ENCODE measurements at places on chromosomes 5 and 9. TPM values are rescaled to one million over a fixed set of nuclear protein-coding genes. Genes with fewer than 3 reads are reported as not detected.

GRCh38 chr9:124329206-124329792 lies 71.5 kb downstream of the NEK6 start:
- DNase-seq, result no peak

The LCN15 gene
- total RNA-seq, result not detected

GRCh38 chr9:131275332-131276093 lies 797 bp downstream of the FAM78A start:
- no peak for DNase-seq

DNA sequence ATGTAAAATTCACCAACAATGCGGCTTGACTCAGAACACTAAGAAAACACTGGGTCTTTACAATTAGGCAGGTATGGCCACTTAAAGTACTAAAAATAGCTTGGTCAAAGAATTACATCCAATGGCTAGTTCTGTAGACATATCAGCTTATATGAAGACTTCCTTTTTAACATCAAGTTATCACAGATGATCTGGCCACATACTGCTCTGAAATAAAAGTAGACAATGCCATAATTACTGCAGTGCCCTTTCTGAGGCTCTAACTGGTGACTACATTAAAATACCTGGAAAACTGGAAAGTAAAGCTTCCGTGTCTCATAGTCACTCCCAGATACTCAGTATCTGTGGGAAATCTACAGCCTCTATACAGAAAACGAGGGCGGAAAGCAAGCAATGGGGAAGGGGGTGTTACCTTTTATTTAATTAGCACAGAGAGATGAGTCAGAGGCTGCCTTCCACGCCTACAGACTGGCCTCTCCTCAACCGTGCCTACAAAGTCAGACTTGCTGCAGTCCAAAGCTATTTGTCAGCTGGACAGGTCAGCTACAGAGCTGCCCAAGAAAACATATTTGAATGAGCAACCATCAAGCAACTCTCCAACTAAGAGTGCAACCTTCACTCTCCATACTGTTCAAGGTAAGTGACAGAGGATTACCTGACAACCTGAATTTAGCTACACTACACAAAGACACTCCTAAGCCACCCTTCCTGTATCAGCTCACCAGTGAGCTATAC lies 8.7 kb downstream of the SERINC5 start:
- no peak for DNase-seq

The MGAT4B gene
- total RNA-seq, result 128 TPM

- DNase-seq, result no peak
These were observed 44.9 kb upstream of the ZNF366 start for GRCh38 chr5:72552041-72552557.

The PCDHGA11 gene
- total RNA-seq, result not detected
